ENCODE measurements at places on chromosomes 4 and X.
A peak's percentile ranks its signal among the peaks of the same experiment; 100 is the strongest.

GRCh38 chr4:187312299-187312698, 588.6 kb upstream of the FAT1 start:
- DNase-seq = no peak

- peak; percentile 77 for DNase-seq
Observed at GRCh38 chr4:169079942-169080827, 70.1 kb upstream of the CBR4 start.

DNA sequence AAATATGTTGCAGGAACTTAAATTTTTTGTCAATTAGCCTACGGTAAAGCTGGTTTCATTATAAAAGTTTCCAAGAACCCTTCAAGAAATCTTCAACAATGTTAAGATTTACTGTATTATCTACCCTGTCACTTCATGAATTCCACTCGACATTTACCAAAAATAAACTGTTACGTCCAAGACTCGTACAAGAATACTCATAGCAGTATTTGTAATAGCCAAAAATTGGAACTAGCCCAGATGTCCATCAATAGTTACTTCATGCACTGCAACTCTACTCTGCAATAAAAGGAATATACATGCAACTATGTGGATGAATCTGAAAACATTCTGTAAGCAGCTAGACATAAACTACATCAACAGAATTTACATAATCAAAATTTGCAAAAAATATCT, 13.4 kb downstream of the RBMX start:
- no peak for DNase-seq

DNA sequence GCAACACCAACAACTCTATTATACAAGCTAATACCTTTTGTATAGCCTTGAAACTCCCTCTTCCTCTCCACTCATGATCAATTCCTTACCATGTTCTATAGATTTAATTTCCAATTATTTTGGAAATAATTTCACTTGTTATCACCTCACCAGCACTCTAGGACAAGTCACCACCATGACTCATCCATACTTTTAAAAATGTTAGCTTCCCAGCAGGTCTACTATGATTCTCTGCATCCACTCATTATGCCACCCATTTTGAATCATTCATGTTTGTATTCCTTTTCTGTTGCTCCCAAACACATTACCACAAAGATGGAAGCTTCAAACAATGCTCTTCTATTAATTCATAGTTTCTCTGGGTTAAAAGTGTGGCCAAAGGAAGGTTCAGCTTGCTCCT, 469.6 kb downstream of the PDGFC start:
- DNase-seq = no peak

- no peak for DNase-seq
Observed at GRCh38 chr4:155268821-155269220, 60.4 kb downstream of the NPY2R start.

DNA sequence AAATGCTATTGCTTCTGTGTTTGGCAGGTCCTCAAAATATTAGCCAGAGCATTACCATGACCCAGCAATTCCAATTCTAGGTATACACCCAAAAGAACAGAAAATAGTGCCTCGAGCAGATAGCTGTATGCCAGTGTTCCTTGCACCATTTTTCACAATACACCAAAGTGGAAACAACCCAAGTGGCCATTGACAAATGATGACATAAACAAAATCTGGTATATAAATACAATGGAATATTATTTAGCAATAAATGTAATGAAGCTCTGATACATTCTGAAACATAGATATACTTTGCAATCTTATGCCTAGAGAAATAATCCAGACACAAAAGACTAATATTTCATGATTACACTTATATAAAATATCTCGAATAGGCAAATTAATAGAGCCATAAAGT, 451.8 kb upstream of the PCDH7 start:
- DNase-seq = no peak
